ENCODE measurements at places on chromosomes 2 and 18. TPM values are rescaled to one million over a fixed set of nuclear protein-coding genes. Genes with fewer than 3 reads are reported as not detected.

The TUBA4B gene
- total RNA-seq = not detected

GRCh38 chr18:8450898-8451665, 158.2 kb upstream of the RAB12 start:
- peak; percentile 75 for DNase-seq

DNA sequence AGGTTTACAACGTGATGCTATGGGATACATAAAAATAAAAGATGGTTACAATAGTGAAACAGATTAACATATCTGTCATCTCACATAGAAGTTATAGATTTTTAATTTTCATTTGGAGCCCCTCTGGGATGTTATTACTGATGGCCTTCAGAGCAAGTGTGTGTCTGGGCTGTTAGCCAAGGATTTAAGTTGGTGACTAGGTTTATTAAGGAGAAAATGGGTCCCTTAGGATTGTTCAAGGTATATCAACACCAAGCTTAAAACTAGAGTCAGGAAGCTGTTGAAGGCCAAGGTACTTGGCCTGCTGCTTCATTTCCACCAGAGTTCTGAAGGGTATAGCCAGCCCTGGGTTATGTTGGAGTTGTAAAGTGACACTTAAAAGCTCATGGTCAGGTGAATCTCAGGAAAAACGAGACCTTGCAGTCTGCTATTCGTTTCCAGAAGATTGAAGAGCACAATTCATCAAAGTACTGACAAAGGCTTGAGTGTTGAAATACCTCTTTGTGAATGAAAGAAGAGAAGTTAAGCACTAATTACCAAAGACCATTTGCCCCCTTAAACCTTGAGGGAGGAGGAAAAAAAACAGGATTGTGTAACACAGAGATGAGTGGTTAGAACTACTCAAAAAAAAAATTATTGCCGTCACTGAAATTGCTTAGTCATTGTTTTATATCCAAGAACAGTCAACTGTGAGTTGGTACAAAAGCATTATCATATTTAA, 48.4 kb downstream of the MAP2 start:
- DNase-seq = no peak

- peak; percentile 75 for DNase-seq
Observed at GRCh38 chr2:2015646-2016045, 271.3 kb upstream of the PXDN start.

The FNDC4 gene
- 3.2 TPM for total RNA-seq

The GATA6 gene
- total RNA-seq = 5.2 TPM

Measured in lower leg skin (tissue), 4 donors.